DMS79 treated with DMSO at 0.1 percent for 48 hours (cell line): ENCODE measurements at places on chromosomes 12 and 14.

- DNase-seq = peak; percentile 80
These were observed 94.2 kb downstream of the ETV6 start for GRCh38 chr12:11743423-11744409.

DNA sequence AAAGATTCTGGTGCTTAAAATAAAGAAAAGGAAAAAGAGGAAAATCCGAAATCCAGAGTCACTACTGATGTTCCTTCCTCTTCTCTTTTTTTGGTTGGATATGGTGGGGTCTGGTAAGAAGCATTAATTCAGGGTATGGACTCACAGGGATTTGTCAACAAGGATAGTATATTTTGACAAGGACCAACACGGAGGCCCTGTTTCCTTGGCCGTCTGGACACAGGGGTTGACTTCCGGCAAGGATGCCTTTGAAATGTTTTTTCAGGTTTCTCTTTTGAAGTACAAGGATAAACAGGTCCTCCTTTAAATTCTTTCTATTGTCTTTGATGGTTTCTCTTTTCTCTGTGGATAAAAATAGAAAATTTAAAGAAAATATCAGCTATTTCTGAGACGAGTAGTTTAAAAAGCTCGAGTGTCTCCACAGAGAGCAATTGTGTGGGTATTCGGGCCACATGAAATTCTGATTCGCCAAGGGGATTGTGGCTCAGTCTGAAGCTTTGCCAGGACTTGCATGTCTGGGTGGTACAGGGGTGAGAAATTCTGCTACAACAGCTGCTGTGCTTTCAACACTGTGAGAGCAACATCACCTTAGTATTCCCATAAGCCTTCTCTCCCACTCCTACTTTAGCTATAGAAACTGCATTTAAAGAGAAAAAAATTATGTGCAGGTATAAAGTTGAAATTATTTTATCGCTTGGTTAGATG, 88.5 kb upstream of the CSRP2 start:
- no peak for DNase-seq

- DNase-seq = no peak
These were observed 449.6 kb upstream of the RGS6 start for GRCh38 chr14:71482671-71483070.

- DNase-seq = no peak
These were observed 184.8 kb upstream of the NTF3 start for GRCh38 chr12:5247144-5247543.

GRCh38 chr12:65885312-65885711, 61.0 kb downstream of the HMGA2 start:
- DNase-seq = no peak

DNA sequence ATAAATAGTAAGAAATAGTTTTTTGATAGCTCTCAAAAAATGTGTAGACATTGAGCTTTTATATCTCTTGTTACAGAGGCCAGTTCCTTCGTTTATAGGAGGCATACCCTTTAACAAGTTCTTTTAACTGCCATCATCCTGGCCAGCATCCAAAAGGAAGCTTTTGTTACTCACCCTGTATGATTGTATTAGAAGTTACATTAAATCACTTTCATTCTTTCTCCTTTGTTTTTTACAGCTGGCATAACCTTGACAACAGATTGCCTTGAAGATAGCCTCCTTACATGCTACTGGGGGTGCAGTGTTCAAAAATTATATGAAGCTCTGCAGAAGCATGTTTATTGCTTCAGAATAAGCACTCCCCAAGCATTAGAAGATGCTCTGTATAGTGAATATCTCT, 20.1 kb downstream of the CGRRF1 start:
- peak; percentile 10 for DNase-seq

DNA sequence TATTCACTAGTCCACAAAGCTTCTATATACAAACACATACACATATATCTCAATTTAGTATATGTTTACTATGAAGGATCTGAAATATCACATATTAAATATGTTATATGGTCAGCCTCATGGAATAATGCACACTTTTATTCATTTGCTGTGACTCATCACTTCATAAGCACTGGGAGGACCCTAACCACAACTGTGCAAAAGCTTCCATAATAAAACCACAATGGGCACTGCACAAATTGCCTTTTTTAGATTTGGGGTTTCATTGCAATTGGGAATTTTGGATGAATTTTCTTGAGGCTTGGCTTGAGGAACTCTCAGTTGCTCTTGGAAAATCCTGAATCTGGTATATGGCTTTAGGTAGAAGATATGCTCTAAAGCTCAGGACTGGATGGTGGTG, 399.4 kb downstream of the C12orf75 start:
- DNase-seq = no peak

- DNase-seq = no peak
These were observed 52.8 kb downstream of the HMGA2 start for GRCh38 chr12:65876898-65877721.
